ENCODE measurements at places on chromosomes 7 and 10. TPM values are rescaled to one million over a fixed set of nuclear protein-coding genes. Genes with fewer than 3 reads are reported as not detected.

DNA sequence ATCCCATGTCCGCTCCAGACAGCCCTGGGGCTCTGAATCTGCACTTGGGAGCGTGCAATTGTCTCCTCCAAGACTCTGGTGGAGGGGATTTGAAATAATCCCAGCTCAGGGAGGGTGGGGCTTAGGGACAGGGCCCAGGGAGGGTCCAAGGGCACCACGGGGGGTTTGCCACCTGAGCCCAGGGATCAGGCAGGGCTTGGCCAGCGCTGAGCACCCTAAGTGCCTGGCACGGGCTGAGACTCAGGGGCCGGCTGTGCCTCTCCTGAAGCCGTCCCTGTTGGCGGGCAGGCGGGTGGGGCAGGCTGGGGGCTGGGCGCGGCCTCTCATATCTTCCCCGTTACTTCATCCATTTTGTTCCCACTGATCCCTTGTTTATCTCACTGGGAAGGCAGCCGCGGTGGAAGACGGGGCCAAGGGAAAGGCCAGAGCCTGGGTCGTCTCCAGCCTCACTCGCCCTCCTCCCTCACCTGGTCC is 41.8 kb upstream of the ELN start:
- no peak for DNase-seq

DNA sequence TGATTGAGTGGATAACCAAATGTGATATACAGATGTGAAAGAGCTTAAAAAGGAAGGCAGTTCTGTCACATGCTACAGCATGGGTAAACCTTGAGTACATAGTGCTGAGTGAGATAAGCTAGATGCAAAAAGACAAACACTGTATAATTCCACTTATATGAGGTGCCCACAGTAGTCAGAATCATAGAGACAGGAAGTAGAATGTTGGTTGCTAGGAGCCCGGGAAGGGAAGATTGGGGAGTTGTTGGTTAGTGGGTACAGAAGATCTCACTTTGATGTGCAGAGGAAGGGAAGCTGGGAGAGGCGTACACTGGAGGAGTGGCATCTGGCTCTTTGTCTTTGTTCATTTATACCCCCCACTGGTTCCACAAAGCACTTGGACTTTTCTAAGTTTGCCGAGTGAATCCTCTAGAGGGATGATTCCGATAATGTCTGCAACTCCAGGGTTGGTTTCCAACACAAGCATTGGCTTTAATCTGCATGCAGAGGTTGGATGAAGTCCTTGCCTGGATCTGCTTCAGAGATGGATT is 39.5 kb downstream of the TSPAN14 start:
- DNase-seq: no peak

The ARHGEF5 gene
- 10.8 TPM for total RNA-seq

DNA sequence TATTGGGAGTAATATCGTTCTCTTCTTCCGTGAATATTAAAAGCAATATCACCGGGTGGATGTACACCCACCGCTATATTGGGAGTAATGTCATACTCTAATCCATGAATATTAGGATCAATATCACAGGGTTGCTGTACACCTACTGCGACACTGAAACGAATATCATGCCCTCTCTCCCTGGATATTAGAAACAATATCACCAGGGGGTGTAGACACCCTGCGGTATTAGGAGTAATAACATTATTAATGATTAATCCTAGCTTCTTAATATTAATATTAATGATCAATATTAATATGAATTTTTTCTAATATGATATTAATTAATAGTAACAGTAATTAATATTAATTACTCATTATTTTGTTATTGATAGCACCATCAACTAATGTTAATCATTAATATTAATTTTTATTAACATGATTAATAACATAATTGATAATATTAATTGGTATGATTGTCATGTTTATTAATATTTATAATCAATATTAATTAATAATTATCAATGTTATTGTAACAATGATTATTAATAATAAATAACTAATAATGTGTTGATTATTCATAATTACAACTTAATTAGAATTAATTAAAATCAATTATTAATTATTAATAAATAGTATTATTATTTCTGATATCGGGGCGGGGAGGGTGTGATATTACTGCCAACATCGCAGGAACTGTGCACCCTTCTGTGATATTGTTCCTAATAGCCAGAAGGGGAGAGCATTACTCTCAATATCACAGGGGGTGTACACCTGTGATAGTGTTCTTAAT is 121.3 kb upstream of the C1GALT1 start:
- no peak for DNase-seq

- no peak for DNase-seq
These were observed 181.0 kb downstream of the PRPF18 start for GRCh38 chr10:13767676-13768178.

DNA sequence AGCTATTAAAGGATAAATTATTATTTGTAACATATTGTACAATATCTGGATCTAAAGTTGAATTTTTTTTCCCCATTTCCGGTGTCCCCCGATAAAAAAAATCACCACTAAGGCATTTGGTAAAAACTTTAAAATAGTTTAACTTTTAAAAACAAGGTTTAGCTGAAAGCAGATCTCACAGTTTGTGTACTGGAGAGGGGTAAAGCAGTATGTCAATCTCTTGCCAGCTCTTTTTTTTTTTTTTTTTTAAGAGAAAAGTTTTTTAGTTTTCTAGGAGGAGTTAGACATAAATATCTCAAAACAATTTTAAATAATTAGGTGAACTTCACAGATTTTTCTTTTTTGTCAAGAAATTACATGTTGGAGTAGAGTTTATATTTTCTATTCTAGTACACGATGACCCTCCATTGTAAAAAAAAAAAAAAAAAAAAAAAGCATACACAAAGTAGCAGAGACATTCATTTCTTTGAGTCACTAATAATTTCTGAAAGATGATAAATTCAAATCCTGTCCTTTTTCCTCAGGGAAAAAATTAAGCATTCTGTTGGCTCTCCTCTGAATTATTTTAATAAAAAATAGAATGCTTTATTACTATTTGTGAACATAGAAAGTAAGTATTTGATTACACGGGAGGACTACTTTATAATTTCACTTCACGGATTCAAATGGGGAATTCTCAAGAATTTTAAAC is 1.9 kb upstream of the HBP1 start:
- no peak for DNase-seq

- no peak for DNase-seq
These were observed 148.8 kb upstream of the AGR3 start for GRCh38 chr7:17030559-17030958.

GRCh38 chr7:19116121-19117090 is 1.0 kb downstream of the TWIST1 start:
- no peak for DNase-seq

The PITX3 gene
- 0.36 TPM for total RNA-seq

DNA sequence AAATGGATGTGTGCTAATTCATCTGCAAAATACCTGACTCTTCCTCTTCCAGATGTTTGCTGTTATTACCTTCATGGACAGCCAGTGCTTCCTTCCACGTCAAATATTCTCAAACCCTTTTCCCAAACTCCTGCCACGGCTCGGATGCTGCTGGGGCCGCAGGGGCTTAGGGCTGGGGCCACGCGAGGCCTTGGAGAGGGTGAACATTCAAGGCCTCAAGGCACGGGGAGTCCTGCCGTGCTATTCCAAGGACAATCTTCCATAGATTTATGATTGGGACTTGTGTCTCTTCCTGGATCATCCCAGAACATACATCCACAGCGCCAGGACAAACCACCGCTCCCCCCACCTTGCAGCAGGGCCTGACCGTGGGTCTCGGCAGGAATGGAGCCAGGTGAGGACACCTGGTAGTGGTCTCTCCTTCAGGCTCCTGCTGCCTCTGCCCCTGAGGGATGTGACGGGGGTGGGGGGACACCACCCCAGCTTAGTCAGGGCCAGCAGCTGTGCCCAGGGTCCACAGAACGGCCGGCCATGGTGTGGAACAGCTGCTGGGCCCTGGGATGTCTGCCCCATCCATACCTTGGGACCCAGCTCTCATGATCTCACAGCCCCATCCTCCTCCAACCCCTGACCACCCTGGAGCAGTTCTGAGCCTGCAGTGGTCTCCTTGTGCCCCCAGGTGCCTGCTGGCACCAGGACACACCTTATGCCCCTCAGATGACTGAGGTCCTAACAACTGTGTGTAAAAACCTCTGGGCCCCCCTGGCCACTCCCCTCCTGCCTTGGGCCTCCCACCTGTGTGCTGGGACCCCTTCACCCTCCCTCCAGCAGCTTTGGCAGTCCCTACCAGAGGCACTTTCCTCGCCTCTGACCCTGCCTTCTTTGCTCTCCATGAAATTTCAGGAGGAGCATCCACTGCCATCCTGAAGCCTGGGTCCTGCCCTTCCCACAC is 16.7 kb downstream of the VIPR2 start:
- no peak for DNase-seq

- peak; percentile 83 for DNase-seq
These were observed 880 bp upstream of the ELN start for GRCh38 chr7:74026903-74027682.

The GNGT1 gene
- total RNA-seq: not detected

DNA sequence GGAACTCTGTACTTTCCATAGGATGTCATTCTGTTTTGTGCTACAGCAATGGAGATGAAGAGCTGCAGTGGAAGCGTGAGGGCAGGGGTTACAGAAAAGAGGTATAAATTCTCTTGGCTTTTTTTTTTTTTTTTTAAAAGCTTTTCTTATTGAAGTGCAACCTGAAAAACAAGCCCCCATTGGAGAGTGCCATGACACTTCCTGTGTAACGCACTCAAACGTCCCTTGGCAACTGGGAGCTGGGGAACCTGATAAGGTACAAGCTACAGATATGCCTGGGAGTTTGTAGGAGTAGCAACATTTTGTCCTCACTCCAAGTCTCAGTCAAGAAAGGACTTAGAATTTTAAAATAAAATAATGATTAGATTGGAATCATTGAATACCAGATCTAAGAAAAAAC is 512.1 kb downstream of the RPS24 start:
- DNase-seq: no peak

GRCh38 chr7:101129603-101130117 is 2.8 kb downstream of the SERPINE1 start:
- no peak for DNase-seq

- no peak for DNase-seq
These were observed 67.4 kb downstream of the REEP3 start for GRCh38 chr10:63588436-63589167.

- no peak for DNase-seq
These were observed 527.3 kb downstream of the ZNF33B start for GRCh38 chr10:42111076-42111475.

- DNase-seq: no peak
These were observed 122.2 kb downstream of the TWIST1 start for GRCh38 chr7:18995270-18995671.

The ZNF804B gene
- not detected for total RNA-seq

DNA sequence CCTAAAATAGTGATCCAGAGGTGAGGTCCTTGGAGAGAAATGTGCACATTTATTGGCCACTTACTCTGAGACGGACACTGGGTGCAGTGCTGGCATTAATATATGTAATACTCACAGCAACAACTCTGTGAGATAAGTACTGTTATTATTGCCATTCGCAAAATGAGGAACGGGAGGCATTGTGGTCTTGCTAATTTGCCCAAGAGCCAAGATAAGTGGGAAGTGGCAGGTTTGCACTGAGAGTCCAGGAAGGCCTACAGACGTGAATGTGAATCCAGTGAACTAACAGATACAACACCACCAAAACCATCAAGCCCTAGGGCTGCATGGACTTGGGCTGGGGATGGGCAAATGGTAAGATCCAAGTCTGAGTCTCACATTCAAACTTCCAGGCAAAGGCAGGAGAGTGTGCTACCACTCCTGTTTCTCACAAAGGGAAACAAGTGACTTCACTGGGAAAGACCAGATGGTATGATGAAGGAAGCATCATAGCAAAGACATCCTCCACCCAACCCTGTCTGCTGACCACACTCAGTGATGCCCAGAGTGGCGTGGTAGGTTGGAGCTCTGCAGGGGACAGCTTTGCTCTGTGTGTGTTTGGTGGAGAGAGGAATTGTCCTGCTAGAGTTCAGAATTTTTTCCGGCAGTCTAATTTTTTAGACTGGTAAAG is 19.2 kb downstream of the TMEM273 start:
- DNase-seq: no peak

The IL6 gene
- 201 TPM for total RNA-seq

- DNase-seq: no peak
These were observed 46.3 kb downstream of the EGFR start for GRCh38 chr7:55065079-55065478.

- DNase-seq: no peak
These were observed 192.8 kb upstream of the KLF6 start for GRCh38 chr10:3977761-3978160.

The ANKRD7 gene
- total RNA-seq: not detected

The TUBB8 gene
- not detected for total RNA-seq

DNA sequence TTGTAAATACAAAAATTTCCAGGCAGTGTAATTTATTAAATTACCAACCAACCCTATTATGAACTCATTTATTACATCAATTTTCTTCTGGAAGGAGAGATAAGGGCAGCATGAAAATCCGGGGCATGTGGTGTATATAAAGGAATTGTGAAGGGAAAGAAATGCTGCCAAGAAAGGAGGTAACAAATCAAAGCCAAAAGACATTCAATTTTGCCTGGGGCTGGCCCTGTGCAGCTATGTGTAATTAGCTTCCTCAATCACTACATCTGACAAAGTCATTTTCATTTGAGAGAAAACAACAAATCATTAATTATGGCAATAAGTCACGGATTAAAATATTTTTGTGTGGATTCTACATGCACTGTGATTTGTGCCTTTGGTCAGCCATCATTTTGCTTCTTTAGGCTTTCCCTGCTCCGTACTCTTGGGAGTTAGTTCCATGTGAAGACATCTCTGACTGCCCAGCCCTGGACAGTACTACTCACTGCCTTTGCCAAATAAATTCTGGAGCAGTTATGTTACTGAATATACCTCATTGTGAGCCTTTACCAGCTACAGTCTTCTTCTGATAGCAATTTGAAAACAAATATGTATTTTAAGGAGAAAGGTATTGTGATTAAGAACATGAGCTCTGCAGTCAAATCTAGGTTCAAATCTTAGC is 191.7 kb downstream of the RELN start:
- no peak for DNase-seq

GRCh38 chr10:60140651-60141632 is 234.6 kb upstream of the CCDC6 start:
- no peak for DNase-seq

The ABCC2 gene
- 0.84 TPM for total RNA-seq

DNA sequence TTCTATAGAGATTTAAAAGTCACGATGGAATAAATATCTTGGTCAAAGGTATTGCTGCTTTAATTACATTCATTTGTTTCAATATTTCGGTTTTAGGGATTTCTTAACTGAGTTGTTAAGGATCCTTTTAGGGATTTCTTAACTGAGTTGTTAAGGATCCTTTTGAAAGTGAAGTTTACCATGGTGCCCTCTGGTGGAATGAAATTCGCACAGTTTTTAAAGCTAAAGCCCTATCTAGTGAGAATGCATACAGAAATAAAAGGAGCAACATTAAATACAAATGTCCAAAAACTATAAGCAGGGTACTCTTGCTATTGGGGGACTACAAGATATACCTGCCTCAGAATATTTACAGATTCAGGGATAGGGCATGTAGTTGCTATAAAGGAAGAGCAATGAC is 193.7 kb downstream of the RNLS start:
- DNase-seq: no peak

DNA sequence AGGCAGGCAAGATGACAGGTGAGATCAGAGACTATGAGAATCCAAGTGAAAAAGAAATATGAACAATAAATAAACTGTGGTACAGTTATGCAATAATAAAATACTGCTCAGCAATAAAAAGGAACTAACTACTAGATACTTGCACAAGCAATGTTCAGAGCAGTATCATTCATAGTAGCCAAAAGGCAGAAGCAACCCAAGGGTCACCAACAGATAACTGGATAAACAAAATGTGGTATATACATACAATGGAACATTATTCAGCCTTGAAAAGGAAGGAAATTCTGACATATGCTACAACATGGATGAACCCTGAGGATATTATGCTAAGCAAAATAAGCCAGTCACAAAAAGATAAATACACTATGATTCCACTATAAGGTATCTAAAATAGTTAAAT is 76.9 kb upstream of the KCNIP2 start:
- DNase-seq: no peak

The HOGA1 gene
- total RNA-seq: 3.3 TPM

The AGAP6 gene
- total RNA-seq: 13.2 TPM
